ENCODE measurements at places on chromosomes 5 and 9. TPM values are rescaled to one million over a fixed set of nuclear protein-coding genes. Genes with fewer than 3 reads are reported as not detected.

DNA sequence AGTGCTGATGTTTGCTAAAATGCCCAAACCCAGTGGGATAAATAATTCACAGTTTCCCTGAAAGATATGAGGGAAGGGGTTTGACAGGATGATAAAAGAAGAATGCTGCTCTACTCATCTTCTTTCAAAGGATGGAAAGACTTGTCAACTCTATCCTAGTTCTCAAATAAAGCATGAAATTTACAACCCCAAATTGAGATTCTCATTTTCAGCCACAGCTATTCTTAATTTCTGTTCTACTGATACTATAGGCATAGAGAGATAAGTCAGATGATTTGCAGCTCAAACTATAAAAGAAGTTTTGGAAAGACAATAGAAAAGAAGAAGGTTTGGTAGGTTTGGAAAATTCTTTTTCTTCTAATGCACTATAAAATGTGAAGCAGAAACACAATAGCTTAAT is 542.6 kb downstream of the CSNK1G3 start:
- no peak for DNase-seq

DNA sequence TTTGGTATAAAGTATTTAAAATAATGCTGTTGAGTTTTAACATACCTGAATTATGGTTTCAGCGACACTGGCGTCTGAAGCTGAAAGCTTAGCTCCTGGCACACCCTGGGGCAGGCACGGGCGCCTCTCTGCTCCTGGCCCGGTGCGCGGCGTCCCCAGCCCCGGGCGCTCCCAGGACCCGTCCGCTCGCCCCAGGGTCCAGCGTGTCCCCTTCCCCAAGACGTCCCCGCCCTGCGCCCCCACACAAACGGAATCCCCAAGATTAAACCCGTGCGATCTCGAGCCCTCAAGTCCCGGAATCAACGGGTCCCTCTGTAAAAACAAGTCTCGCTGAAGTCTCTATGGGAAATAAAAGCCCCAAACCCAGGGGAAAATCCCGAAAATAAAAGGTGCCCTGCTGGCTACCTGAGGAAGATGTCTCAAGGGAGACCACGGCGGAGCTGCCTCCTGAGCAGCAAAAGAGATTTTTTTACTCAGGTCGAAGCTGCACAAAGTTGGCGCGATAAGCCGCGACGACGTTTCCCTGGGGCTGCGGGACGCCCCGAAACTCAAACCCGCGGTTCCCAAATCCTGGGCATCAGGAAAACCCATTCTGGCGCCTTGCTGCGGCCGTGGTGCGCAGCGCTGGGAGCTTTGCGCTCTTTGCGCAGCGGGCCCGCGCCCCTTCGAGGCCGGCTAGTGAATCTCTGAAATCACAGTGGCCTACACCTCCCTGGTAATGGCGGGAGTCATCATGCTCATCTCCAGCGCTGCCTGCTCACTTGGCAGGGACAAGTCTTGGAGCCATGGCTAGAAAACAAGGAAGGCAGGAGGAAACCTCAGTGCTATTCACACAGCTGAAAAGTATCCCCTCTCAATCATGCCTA is 6.3 kb upstream of the IFNA8 start:
- DNase-seq, result no peak

DNA sequence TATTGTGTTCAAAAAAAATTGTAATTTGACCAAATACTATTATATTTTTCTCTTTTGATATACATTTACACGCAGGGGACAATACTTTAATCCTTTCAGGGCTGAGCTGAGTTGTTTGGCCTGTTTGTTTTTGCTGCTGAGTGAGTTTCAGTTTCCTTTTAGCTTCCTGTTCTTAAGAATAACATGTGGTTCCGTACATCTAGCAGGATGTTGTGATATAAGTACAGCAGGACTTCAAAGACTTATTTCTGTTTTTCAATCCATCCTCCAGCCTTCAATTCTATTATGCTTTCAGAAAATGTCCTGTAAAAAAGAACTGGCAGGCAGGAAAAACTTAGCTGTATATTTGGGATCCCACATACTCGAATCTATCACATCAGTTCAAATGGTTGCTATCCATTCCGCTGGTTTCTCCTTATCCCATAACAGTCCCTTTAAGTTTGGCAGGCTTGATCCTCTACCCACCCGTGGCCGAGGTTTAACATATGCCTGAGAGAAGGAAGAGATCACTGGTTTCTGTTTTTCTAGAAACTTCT is 1037.3 kb upstream of the ACO1 start:
- no peak for DNase-seq

The PCDHA12 gene
- total RNA-seq, result not detected

DNA sequence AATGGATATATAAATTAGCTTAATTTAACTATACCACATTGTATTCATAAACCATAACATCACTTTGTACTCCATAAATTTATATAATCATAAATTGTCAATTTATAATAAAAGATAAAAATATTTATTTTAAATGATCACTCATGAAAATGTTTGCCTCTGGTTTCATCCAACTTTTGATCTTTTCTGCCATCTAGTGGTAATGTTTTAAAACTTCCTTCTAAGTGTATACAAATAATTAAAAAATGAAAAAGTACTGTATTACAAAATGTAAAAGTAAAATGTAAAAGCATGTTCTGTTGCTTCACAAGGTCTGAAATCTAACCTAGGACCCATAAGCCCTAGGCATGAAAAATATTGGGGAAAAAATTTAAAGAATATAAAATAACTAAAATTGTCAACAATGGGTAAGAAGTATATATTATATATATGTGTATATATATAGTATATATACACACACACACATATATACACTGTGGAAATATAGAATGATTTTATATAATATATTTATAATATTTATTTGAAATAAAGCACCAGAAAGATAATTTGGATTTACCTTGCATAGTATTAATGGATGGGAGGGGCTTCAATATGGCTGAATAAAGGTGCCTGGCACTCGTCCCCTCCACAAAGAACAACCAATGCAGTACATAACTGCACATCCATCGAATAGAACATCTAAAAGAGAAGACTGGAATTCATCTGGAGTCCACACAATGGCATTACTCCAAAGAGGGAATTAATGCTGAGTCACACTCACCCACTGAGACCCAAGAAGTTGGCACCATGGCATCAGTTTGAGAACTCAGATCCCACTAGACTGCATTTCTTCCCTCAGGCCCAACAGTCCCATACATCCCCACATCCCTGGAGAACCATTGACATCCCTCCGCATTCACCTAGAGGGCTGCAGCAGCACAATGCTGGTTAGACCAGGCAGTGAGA is 32.5 kb downstream of the ANXA1 start:
- DNase-seq, result no peak

DNA sequence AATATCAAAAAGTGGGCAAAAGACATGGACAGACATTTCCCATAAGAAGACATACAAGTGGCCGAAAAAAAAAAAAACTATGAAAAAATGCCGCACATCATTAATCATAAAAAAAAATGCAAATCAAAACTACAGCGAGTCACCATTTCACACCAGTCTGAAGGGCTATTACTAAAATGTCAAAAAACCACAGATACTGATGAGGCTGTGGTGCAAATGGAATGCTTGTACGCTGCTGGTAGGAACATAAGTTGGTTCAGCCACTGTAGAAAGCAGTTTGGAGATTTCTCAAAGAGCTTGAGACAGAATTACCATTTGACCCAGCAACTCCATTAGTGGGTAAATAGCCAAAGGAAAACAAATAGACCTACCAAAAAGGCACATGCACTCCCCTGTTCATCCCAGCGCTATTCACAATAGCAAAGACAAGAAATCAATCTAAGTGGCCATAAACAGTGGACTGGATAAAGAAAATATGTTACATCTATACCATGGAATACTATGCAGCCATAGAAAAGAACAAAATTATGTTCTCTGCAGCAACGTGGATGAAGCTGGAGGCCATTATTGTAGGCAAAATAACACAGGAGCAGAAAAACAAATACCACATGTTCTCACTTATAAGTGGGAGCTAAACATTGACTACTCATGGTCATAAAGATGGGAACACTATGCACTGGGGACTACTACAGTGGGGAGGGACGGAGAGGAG is 110.6 kb upstream of the BOD1 start:
- DNase-seq, result no peak

The IL3 gene
- total RNA-seq, result not detected

Data from left ventricle myocardium inferior (tissue), 1 donor.